ENCODE measurements at places on chromosomes 12 and 14.

- no peak for DNase-seq
Observed at GRCh38 chr14:75831952-75832351, 149.8 kb downstream of the TGFB3 start.

- DNase-seq: no peak
Observed at GRCh38 chr12:83472350-83472749, 785.6 kb downstream of the TMTC2 start.

GRCh38 chr12:110311903-110312302 is 30.9 kb downstream of the ATP2A2 start:
- no peak for DNase-seq

DNA sequence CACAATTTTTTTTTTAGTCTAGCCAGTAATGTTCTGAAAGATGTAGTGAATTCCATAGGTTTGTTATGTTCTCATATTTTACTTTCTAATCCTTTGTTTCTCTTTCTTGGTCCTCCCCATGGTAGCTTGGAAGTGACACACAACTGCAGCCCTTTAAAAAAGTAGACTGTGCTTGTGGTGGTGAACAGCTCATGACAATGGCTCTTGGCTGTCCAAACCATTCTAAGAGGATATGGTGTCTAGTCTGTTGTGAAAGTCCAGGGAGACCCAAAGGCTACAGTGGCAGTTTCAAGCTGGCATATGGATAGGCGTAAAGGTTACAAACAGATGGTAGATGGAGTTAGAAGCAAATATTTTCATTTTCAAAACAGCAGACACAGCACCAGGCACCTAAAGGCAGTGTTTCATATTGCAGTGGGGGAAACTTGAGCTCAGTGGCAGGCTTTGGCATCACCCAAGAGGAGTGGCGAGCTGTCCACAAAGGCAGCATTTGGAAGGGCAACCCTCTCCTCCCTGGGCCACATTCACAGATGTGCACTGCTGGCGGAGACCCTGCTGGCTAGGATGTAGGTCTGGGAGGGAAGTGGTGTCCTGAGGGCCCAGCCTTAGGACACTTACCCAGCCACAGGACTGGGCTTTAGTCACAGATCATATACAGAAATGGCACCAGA is 102.1 kb downstream of the DYRK2 start:
- DNase-seq: no peak

- DNase-seq: no peak
Observed at GRCh38 chr12:19191563-19191962, 62.0 kb downstream of the PLEKHA5 start.

- no peak for DNase-seq
Observed at GRCh38 chr12:29895966-29896365, 112.2 kb upstream of the TMTC1 start.

- peak; percentile 27 for DNase-seq
Observed at GRCh38 chr12:52307836-52308805, 13.1 kb downstream of the KRT83 start.

- no peak for DNase-seq
Observed at GRCh38 chr14:69471916-69472315, 12.6 kb upstream of the PLEKHD1 start.

DNA sequence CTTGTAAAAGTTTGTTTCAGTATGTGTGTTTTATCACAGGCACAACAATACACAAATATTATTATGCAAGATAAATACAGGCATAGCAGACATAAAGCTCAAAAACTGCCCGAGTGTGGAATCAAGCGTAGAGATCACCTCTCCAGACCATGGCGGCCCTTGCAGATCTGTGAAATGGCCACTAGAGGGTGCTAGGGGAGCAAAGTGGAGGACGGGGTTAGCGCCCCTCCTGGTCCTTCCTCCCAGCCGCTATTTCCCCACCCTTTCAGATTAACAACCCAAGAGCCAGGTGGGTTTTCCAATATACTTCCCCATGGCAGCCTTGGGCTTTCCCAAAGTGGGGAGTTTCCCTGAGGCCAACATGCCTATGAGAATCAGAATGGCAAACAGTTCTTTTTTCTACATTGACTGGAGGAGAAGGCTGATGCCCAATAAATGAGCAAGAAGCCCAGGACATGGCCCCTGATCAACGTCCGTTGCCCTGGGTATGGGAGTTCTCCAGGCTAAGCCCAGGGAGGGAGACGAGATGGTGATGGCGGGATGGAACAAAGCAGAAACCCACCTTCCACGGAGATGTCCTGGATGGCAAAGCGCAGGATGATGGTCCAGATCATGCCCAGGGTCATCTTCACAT is 67.4 kb downstream of the ACTN1 start:
- DNase-seq: peak; percentile 66

GRCh38 chr14:64349741-64350490 is 38.2 kb upstream of the MTHFD1 start:
- DNase-seq: no peak

- DNase-seq: no peak
Observed at GRCh38 chr12:115305275-115305674, 621.3 kb upstream of the TBX3 start.

DNA sequence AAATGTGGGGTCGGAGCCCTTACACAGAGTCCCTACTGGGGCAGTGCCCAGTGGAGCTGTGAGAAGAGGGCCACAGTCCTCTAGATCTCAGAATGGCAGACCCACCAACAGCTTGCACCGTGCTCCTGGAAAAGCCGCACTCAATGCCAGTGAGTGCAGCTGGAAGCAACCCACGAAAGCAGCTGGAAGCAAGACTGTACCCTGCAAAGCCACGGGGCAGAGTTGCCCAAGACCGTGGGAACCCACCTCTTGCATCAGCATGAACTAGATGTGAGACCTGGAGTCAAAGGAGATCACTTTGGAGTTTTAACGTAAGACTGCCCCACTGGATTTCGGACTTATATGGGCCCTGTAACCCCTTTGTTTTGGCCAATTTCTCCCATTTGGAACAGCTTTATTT is 12.3 kb downstream of the GTF2A1 start:
- DNase-seq: no peak

GRCh38 chr14:55277972-55278740 is 6.9 kb downstream of the FBXO34 start:
- DNase-seq: no peak

- no peak for DNase-seq
Observed at GRCh38 chr12:131230340-131231031, 276.8 kb downstream of the ADGRD1 start.
